ENCODE measurements at places on chromosomes 3 and 15. TPM values are rescaled to one million over a fixed set of nuclear protein-coding genes. Genes with fewer than 3 reads are reported as not detected.
A peak's percentile ranks its signal among the peaks of the same experiment; 100 is the strongest.

The SUSD5 gene
- not detected for total RNA-seq

The ROPN1B gene
- not detected for total RNA-seq

The EXD1 gene
- not detected for total RNA-seq

The LMLN gene
- total RNA-seq = 5.9 TPM

The P2RY1 gene
- total RNA-seq = 0.09 TPM

The NKIRAS1 gene
- total RNA-seq = 5.2 TPM

The PRKAR2A gene
- 41.7 TPM for total RNA-seq

- DNase-seq = no peak
Measured at GRCh38 chr3:4831580-4831950, 147.7 kb upstream of the BHLHE40 start.

DNA sequence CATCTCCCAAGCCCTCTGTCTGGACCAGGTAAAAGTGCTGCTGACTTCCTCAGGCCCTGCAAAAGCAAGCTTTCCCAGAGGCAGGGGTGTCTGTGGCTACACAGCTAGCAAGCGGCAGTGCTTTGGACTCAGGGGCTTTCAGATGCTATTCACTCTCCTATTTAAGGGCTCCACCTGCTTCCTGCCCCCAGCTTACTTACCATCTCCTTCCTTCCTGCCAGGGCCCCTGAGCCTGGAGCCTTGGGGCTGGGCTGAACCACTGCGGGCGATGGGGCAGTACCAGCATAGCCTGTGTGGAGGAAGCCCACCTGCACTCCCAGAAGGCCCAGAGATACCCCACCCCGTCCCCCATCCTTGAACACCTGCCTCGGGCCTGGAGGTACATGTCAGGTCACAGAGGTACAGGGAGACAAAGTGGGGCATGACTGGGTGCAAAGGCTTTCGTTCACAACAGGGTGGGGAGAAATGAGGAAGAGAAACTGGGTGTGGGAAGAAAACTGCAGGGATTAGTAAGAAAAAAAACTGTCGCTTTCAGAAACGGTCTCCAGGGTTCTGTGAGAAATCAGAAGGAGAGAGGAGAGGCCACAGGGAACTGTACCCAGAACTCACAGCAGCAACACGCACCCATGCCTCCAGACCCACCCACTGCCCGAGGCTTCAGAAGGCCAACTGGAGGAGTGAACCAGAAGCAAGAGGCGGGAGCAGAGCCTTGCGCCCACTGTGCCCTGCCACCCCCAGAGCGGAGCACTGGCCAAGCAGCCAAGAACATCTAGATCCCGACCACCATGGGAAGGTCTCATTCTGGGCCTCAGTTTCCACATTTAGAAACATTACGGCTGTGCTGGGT lies 49.5 kb downstream of the CCDC12 start:
- DNase-seq = peak; percentile 40

- no peak for DNase-seq
Measured at GRCh38 chr3:25872200-25872877, 82.4 kb downstream of the OXSM start.

GRCh38 chr3:168250415-168250861 lies 154.7 kb upstream of the GOLIM4 start:
- DNase-seq = no peak

DNA sequence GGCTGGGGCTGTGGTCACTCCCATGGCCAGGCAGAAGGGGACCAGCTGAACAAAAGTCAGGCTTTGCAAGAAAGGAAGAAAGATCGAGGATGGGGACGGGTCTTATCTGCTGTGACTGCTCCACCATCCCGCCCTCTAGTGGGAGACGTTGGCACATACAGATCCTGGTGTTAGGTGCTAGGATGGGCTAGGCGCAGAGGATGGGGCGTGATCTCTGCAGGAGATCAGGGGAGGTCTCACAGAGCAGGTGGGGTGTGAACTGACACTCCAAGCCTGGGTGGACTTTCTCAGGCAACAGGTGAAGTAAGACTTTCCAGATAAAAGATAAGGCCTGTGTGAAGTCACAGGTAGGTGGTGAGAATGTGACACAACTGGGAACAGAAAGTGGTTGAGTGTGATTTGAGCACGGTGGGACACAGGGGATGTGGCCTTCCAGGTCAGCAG lies 141.9 kb upstream of the SMAD3 start:
- peak; percentile 23 for DNase-seq

DNA sequence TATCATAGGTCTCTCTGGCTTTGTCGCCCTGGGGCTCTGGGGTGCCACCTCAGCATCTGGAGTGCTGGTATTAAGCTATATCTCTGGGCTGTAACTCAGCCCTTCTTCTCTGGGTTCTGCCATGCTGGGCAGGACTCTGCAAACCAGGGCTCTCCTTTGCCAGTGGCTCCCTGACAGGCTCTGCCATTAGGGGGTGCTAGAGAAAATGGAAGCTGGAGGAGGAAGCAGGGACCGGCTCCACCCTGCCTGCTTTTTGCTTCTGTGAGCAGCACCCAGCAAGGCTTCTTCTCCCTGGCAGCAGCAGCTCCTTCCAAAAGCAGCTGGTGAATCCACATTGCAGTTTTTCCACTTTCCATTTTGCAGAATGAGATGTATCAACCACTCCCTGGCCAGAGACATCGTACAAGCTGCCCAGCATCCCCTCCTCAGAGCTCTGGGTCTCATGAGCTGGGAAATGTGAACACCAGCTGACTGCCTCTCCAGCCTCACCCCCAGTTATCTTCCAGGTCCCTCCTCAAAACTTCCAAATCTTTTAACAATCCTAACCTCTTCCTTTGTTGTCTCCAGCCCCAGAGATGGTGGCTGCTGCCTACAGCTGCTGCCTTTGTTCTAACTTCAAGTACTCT lies 165.0 kb downstream of the ABHD5 start:
- peak; percentile 14 for DNase-seq

DNA sequence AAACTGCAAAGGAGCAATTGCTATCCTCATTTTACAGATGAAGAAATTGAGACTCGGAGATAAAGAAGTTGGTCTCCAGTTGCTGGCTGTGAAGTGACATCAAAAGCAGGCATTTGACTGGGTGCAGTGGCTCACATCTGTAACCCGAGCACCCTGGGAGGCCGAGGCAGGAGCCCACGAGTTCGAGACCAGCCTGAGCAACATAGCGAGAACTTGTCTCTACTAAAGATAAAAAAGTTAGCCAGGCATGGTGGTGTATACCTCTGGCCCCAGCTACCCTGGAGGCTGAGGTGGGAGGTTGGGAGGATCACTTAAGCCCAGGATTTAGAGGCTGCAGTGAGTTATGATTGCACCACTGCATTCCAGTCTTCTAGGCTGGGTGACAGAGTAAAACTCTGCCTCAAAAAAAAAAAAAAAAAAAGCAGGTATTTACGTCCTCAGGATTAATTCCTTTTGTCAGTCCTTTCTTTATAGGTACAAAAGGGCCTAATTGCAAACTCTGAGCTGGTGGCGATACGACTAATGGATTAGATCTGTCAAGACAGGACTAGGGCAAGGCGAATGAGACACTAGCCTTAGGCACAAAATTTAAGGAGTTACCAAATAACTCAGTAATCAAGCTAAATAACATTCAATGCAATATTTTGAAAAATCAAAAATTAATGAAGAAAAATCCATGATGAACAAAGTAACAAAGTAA lies 5.9 kb upstream of the DNASE1L3 start:
- no peak for DNase-seq

- DNase-seq = no peak
Measured at GRCh38 chr15:56249092-56249491, 5.4 kb upstream of the RFX7 start.

GRCh38 chr3:58536501-58537411 lies at the start of gene ACOX2:
ACOX2 (minus strand) TSS chr3:58537190; CDS start chr3:58535106, 2,084 bp downstream.
- DNase-seq = no peak

DNA sequence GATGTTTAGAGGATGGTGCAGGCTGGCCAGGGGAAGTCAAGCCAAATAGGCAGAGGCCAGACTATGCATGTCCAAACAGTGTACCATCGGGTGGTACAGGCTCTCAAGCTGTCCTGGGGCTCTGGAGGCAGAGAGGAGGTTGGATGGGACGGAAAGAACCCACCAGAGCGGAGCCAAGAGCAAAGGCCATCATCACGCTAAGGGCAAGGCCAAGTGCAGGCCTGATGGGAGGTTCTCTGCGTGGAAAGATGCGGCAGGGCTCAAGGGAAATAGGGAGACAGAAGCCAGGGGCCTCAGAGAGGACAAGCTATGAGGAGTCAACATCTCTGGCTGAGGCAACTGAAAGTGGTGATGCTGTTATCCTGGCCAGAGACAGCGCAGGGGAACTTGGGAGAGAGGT lies 102.7 kb downstream of the ASB7 start:
- DNase-seq = no peak

- DNase-seq = no peak
Measured at GRCh38 chr3:47299381-47300318, 16.9 kb downstream of the KLHL18 start.

GRCh38 chr15:70466895-70467529 lies 296.3 kb downstream of the UACA start:
- DNase-seq = peak; percentile 45

DNA sequence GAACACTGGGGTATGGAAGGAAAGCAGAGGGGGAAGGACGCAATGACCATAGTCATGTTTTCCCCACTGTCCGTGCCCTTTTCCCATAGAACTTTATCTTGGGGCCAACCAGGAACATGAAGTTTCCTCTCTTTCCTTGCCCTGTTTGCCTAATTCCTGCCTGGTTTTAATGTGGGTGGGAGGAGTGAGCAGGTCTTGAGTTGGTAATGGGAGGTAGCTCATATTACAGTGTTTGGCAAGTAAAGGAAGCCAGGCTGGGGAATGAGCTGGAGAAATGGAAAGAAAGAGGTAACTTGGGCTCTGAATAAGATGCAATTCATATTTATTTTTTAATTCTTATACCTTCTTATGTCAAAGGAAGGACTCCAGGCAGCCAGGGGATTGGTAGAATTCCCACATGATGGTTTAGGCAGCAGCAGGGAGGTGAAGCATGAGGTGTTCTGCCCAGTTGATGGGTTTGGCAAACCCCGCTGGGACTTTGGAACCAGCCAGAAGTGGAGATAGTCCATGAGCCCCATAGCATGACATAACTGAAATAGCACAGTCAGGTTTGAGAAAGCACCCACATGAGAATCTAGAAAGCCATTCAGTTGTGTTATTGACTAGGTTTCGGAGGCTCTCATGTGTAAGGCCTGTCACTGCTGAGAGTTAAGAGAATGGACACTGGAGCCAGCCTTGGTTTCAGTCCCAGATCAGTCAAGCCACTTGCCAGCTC lies 60.0 kb downstream of the CCK start:
- DNase-seq = no peak

- DNase-seq = no peak
Measured at GRCh38 chr15:59457103-59457502, 19.1 kb downstream of the FAM81A start.

DNA sequence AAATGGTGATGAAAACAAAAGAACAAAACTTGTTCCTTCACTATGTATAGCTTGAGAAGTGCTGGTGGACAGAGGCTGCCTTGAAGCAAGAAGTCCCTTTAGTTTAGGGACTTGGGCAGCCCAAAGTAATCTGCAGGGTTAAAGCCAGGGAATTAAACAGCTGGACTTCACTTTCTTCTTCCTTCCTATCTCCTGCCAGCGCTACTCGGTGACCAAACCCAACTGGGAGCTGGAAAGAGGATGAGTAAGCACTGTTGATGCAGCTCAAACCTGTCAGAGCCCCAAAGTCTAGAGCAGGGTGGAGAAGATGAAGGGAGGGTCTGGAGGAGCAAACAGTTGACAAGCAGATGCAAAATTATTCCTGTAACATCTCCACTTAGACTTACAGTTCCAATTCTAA lies 73.1 kb upstream of the FBN1 start:
- no peak for DNase-seq

DNA sequence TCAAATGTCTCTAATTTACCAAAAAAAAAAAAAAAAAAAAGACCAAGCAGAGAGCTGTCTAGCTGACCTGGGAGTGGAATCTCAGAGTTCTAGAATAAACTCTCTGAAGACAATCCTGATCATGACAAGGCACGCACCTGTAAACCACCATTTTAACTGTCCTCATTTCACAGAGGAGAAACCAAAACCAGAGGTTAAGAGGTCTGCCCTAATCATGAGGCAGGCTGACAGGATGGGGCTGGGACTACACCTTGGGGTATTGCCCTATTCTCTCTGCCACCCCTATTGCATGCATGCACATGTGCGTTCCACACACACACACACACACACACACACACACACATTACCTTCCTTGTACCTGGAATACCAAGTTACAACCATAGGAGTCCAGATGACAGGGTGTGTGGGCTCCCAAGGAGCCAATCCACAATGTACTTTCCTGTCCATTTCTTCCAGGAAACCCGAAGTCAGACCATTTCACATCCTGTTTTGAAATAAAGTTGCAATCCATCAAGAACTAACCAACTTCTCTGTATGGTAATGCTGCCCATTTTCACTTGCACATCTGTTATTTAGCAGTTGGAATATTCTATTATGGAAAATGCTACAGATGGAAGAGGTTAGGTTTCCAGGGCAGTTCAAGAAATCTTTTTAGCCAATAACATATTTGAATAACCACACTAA lies 34.6 kb downstream of the HSPBAP1 start:
- DNase-seq = no peak

DNA sequence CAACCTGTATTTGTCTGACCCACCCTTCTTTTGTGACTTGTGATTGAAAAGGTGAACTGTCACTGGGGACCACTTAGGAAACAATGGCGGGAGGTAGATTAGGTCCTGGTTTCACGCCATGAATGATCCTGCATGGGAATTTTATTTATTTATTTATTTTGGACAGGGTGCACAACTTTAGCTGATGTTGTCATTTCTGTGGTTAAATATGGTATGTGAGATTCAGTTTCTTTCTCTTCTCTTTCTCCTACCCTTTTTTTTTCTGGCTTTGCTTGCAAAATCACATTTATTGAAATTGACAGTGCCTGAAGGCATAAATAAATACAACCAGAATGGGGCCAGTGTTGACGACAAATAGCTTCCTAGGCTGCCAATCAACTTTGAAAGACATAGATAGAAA lies 18.0 kb upstream of the HTR3E start:
- no peak for DNase-seq

DNA sequence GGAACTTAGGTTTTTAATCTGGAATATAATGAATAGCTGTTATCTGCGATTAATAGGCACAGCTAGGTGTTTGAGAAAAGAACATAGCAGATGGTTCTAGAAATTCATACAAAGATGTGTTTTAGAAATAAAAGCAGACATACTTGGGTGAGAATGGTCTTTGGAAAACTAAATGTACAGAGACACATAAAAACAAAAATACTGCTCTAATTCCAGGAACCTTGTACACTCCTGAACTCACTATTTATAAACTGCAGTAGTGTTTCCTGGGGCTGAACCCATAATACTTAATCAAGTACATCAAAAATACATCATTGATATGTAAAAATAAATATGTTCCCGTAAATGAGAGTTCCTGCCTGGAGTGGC lies 105.5 kb downstream of the OXNAD1 start:
- no peak for DNase-seq

DNA sequence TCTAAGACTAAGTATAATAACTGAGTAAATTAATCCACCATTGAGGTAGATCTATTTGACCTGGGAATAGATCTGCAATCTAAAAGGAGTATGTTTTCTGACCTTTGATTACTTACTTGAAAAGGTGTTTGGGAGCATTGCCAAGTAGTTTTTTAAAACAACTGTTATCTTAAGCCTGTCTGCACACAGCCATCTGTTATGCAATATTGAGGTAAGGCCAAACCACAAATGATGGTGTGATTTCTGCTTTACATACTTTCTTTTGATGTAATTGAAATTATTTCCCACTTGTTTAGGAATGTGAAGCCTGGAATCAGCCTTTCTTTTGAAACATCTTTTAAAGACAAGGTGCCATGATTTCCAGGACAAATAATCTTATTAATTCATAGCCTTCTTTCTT lies 274.0 kb downstream of the BBX start:
- DNase-seq = peak; percentile 23

Data from CD4-positive, alpha-beta memory T cell (primary cell).